ENCODE measurements at places on chromosomes 12 and 14. TPM values are rescaled to one million over a fixed set of nuclear protein-coding genes. Genes with fewer than 3 reads are reported as not detected.

GALNT16 gene
- total RNA-seq: 0.72 TPM

DNA sequence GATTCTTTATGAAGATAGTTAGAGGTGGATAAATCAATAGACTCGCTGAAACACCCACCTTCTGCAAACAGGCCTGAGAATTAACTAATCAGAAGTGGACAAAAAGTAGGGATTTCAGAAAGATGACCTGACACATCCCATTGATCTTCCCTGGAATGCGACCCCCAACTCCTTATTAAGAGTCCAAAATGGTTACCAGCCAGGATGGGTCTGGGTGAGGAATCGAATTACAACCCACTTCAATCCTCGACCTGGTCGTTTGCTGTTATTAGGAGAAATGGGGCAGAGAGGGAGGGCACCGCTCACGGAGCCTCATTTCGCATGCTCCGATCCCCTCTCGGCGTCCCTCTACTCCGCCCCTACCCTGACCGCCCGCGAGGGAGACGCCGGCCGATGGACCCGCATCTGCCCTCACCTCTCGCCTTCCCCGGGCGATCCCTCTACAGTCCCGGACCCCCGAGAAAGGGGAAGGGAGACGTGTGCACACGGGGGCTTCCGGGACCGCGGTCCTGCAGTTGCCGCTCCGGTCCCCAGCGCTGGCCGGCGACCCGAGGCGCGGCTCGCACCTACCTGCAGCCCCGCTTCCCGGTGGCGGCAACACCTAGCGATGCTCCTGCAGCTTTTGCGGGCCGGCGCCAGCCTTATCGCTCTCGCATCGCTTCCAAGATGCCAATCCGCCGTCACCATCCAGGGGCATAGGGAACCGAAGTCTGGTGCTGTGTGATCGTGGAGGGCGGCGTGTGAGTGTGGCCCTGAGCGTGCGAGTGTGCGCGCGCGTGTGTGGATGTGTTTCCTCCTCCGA, 69.3 kb upstream of the USP15 start:
- no peak for DNase-seq

BEST3 gene
- total RNA-seq: 0.67 TPM

- DNase-seq: no peak
These were observed 139.4 kb downstream of the CACNA1C start for GRCh38 chr12:2192231-2192630.

DNA sequence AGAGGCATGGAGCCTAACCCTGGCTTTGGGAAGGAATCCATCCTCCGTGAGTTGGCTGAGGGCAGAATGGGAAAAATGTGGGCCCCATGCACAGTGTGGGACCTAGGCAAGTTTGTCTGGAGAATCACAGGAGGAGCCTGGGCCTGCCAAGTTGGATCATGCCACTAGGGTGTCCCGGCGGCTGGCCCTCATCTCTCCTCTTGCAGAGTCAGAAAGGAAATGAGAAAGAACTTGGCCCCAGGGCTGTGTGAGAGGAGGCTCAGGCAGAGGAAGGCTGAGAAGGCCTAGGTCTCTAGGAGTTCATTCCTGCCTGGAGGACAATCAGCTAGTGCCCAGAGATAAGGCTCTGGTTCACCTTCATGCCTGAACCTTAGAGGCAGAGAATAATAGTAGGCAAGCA, 2.5 kb upstream of the ESRRB start:
- DNase-seq: no peak

DNA sequence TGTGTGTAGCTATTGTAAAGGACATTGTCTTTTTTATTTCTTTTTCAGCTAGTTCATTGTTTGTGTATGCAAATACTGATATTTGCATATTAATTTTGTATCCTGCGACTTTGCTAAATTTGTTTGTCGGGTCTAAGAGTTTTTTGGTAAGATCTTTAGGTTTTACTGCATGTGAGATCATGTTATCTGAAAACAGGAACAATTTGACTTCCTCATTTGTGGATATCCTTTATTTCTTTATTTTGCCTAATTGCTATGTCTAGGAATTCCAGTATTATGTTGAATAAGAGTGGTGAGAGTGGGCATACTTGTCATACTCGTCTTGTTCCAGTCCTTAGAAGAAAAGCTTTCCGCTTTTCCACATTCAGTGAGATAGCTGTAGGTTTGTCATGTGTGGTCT, 28.8 kb downstream of the SIX4 start:
- no peak for DNase-seq

- no peak for DNase-seq
These were observed 372.2 kb downstream of the EGLN3 start for GRCh38 chr14:33578461-33579216.

- no peak for DNase-seq
These were observed 52.4 kb downstream of the DUSP6 start for GRCh38 chr12:89299931-89300330.

- no peak for DNase-seq
These were observed 661.0 kb downstream of the RPS29 start for GRCh38 chr14:48925184-48925583.

GRCh38 chr14:101233808-101234207, 327.5 kb upstream of the DIO3 start:
- no peak for DNase-seq

- no peak for DNase-seq
These were observed 6.3 kb upstream of the RIC8B start for GRCh38 chr12:106767954-106768822.

DNA sequence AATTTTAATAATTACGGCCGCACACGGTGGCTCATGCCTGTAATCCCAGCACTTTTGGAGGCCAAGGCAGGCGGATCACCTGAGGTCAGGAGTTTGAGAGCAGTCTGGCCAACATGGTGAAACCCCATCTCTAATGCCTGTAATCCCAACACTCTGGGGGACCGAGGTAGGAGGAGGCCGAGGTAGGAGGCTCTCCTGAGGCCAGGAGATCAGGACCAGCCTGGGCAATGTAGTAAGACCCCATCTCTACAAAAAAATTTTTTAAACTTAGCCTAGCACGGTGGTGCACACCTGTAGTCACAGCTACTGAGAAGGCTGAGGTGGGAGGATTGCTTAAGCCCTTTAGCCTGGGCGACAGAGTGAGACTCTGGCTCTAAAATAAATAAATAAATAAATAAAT, 5.6 kb upstream of the CFAP73 start:
- DNase-seq: no peak

Measured in Panc1 (cell line).